ENCODE measurements at places on chromosomes 5 and 9.

DNA sequence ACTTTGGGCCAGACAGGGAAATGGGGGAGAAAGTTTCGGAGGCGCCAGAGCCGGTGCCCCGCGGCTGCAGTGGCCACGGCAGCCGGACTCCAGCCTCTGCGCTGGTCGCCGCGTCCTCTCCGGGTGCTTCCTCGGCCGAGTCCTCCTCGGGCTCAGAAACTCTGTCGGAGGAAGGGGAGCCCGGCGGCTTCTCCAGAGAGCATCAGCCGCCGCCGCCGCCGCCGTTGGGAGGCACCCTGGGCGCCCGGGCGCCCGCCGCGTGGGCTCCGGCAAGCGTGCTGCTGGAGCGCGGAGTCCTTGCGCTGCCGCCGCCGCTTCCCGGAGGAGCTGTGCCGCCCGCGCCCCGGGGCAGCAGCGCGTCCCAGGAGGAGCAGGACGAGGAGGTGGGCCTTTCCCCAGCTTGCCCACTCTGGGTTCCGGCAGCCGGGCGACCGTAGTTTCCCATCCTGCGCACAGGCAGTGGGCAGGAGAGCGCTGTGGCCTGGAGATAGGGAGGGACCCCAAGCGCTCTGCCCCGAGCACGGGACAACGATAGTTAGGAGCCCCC is 516 bp downstream of the MAST4 start:
- DNase-seq = no peak

GRCh38 chr9:76433836-76434235 is 25.1 kb upstream of the GCNT1 start:
- no peak for DNase-seq

DNA sequence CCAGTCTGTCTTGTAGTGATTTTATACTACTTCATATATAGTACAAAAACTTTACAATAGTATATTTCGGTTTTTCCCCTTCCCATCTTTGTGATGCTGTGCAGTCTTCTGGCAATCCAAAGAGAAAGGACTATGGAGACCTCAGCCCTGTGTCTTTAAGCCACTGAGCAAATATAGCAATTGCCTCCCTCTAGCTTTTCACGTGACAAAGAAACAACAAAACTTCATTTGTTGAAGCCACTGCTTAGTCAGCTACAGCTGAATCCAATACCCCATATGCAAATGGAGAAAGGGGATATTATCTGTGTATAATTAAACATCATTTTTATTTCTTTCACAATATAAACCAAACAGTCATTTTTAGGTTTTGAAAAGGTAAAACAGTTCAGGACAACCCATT is 142.8 kb upstream of the STK32A start:
- DNase-seq = no peak

DNA sequence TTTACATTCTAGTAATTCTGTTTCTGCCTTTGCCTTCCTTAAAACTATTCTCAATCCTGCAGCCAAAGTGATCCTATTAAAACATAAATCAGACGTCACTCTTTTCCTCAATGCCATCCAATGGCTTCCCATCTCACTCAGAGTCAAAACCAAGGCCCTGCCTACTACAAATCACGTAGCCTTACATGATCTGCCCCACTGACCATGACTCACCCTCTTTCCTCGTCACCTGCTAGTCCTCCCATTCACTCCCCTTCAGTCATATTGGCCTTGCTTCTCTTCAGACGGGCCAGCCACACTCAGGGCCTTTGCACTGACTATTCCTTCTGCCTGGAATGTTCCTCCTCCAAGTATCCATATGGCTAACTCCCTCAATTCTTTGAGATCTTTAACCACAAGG is 39.0 kb upstream of the DMXL1 start:
- DNase-seq = no peak

DNA sequence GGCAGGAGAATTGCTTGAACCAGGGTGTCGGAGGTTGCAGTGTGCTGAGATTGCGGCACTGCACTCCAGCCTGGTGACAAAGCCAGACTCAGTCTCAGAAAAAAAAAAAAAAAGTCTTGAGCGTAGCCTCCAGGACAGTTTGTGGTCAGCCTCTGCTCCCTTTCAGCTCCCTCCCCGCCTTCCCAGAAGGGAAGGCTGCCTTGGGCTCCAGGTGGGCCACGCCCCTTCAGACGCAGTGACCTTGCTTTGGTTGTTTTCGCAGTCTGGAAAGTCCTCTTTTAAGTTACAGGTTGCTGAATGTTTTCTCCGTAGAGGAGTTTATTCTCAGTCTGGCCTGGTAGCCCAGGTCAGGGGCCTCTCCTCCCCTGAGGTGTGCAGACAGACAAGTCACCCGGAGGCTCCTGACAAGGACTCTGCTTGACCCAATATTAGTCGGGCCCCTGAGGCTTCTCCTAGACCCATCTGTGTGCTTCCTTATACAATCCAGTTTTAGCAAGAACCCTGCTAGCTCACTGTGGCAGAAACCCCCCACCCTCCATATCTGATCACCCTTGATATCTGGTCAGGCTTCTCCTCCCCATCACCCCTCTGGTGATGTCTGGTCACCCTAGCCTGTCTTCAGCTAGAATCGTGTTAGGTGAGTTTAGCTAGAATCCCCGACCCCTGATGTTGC is 31.6 kb upstream of the N4BP3 start:
- DNase-seq = no peak

DNA sequence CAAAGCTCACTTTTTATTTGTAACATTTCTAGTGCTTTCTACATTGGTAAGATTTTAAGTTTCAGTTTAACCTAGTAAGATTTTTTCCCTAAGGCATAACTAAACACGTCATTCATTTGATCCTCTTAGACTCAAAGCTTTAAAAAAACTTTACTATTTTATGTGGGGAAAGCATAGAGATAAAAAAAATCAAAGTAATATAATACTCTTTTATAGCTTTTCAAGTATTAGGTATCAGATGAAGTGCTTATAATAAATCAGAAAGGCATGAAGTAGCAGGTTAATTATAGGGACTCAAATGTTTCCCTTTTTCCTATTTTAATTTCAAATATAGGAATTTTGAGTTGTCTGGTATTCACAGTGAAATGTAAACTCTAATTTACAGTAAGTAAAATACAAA is 68.0 kb upstream of the POU5F2 start:
- no peak for DNase-seq

GRCh38 chr5:72307573-72307967 is 12.5 kb downstream of the MRPS27 start:
- DNase-seq = no peak

DNA sequence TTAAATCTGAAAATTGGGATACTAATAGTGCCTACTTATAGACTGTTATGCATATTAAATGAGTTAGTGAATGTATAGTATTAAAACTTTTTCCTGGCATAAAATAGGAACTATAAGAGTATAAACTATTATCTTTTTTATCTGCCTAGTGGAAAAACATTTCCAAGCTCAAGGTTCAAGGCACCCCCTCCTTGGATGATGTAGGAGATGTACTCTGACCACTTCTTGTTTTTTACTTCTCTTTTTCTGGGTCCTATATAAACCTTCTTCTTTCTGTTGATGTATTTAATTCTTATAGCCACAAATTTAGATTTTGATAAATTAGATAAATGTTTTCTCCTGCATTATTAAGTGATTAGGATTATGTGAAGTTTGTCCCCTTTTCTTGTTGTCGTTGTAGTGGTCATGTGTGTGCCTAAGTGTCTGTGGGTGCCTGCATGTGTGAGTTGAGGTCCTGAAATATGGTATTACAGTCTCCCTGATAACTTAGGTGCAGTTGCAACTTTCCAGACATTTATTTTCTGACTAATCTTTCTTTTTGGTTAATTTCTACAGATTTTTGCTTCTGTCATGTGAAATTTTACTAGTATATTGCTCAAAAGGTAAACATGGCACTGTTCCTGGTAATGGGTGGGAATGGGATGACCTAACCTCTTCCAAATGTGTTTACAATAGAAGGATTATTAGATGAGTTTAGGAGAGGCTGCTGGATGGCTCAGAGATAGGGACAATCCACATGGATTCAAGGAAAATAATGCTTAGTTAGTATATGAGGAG is 160.8 kb upstream of the CDKN2B start:
- DNase-seq = no peak

GRCh38 chr9:91111876-91112275 is 249.8 kb downstream of the AUH start:
- no peak for DNase-seq

- DNase-seq = no peak
Observed at GRCh38 chr9:126869368-126869767, 8.9 kb downstream of the ZBTB34 start.

GRCh38 chr5:123344816-123345426 is 78.3 kb downstream of the CEP120 start:
- DNase-seq = no peak

- no peak for DNase-seq
Observed at GRCh38 chr9:137441289-137441934, at the start of gene ENTPD8. TSS of gene ENTPD8 (minus strand) at chr9:137441357. CDS start at chr9:137438285, 3,072 bp downstream.

GRCh38 chr5:135062216-135063055 is 28.4 kb upstream of the PITX1 start:
- DNase-seq = no peak

DNA sequence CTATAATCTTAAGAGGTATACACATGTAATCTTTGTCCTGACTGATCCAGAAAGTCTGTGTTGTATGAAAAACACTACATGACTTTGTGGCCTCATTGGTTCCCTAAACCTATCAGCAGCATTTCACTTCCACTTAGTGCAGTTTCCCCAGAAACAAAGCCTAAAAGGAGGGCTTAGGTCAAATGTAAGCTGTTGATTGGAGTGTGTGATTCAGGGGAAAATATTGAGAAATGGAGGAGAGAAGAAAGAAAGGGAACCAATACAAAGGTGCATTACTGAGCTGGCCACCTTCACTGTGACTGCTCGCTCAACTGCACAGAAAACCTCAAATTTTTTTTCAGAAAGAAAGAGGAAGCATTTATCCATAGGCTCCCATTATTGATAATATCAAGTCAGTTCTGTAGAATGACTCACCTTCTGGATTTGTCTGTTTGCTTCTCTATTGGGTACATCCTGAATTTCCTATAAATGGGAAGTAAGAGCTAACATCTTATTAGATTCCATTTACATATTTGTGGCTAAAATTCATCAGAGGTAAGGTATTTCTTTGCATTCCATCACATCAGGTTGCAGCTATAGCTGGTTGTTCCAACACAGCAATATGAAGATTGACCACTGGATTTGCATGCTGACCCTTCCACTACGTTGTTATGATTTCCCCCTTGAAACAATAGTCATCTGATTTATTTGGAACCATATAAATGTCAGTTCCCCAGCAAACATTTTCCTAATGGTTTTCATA is 10.3 kb upstream of the FST start:
- DNase-seq = no peak

DNA sequence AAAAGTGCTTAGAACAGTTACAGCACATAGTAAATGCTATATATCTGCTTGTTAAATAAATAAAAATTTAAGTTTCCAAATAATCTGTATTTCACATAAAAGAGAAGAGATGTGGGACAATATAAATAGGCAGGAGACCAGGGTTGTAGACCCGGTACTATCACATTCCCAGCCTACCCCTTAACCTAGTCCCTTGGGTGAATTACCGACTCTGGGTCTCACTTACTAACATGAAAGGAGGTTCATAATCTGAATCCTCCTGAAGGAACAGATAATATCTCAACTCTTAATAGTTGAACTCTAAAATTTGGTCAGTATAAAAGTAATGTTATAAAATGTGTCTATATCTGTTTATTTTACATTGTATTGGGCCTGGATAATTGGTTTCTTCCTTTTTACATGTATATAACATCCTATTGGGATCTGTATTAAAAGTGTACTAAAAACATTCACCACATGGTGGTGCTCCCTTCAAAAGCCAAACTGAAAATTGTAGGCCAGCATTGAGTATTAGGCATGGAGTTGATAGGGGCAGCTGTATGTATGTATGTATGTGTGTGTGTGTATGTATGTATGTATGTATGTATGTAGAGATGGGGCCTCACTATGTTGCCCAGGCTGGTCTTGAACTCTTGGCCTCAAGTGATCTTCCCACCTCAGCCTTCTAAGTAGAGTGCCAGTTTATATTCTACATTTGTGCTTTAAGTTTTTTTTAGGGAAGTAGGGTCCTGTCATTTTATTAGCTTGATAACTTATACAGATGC is 64.2 kb upstream of the ABL1 start:
- no peak for DNase-seq

DNA sequence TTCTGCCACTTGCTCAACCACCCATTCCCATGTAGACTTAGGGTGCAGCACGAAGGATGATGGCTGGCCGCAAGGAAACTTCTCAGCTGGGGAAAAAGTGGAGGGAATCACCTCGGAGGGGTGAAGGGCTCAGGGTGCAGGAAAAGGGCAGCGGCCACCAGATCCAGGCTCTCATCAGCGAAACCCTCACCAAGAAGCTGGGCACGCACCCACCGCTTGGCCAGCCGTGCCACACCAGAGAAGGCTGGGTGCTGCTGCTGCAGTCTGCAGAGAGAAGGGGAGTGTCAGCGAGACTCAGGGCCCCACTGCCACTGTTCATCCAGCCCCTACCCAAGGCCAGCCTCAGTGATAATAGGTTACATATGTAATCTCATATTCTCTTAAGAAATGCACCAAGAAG is 8.6 kb downstream of the NOL6 start:
- DNase-seq = no peak

GRCh38 chr5:56359809-56360685 is 126.9 kb upstream of the ANKRD55 start:
- no peak for DNase-seq

DNA sequence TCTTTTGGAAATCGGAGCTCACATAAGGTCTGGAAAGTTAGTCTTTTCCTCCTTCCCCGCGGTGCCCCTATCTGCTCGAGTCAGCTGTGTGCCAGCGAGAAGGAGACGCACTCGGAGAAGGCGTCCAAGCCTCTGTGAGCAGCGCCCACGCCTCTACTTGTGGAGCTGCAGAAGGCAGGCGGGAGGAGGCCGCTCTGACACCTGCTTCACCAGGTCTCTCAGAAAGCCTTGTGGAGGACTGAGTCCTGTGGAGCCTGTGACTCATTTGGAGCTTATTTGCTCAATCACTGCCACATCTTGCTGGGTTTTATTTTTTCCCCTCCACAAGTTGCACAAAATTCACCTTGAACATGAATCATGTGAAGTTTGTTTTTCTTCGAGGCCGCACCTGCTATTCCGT is 117.5 kb downstream of the IRX2 start:
- no peak for DNase-seq

DNA sequence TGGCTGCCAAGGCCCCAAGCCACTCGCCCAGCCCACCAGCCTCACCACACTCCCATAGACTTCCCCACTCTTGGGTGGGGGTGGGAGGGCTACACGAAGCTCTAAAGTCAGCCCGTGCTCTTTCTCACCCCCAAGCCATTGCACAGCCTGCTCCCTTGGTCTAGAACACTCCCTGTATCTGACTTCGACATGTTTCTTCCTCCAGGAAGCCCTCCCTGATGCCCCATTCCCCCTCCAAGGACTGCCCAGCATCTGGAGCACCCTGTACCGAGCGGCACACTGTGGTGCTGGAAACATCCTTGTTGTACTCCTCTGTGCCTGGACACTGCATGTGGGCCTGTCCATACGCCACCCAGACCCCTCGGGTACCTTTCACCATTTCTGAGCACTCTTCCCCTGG is 49.4 kb upstream of the KCNMB1 start:
- DNase-seq = no peak

All from activated CD4-positive, CD25-positive, alpha-beta regulatory T cell (primary cell).